ELF-1 (cell line): ENCODE measurements at places on chromosomes 5 and 9.

GRCh38 chr5:15693933-15694332 is 194.0 kb downstream of the FBXL7 start:
- peak; percentile 38 for DNase-seq

DNA sequence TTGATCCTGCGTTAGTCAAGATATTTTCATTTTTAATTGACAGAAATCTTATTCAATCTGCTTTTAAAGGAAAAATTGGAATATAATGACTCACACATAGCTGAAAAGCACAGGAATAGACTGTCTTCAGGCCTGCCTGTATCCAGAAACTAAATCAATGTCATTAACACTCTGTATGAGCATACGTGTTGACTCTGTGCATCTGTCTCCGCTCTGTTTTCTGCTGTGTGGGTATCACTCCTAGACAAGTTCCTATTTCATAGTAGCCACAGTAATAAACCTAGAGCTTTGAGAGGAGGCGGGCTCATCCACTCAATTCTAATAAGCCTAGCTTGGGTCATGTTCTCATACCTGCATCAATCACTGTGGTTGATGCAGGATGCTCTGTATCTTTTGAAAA is 267.6 kb downstream of the KCTD16 start:
- DNase-seq, result no peak

DNA sequence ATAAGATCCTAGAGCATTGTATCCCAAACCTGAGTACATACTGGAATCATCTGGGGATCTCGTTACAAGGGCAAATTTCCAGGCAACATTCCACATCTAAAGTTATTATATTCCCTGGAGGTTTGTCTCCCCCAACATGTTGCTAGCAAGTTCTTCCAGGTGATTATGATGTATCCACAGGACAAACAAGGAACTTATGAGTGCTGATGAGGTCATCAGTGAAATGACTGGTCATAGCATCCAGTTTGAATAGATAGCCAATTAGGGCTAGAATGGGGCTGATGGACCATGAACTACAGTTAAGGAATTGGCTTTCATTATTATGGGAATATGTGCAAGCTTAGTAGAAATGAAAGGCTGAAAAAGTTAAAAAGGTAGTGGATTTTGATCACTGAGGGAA is 115.2 kb downstream of the CWC27 start:
- DNase-seq, result no peak

- DNase-seq, result no peak
Observed at GRCh38 chr9:85173967-85174366, 504.4 kb downstream of the NTRK2 start.

GRCh38 chr9:111900858-111901612 is 4.4 kb downstream of the UGCG start:
- DNase-seq, result no peak

GRCh38 chr5:73352649-73353230 is 95.8 kb downstream of the FOXD1 start:
- no peak for DNase-seq

- no peak for DNase-seq
Observed at GRCh38 chr5:37841203-37841602, 1.4 kb upstream of the GDNF start.

DNA sequence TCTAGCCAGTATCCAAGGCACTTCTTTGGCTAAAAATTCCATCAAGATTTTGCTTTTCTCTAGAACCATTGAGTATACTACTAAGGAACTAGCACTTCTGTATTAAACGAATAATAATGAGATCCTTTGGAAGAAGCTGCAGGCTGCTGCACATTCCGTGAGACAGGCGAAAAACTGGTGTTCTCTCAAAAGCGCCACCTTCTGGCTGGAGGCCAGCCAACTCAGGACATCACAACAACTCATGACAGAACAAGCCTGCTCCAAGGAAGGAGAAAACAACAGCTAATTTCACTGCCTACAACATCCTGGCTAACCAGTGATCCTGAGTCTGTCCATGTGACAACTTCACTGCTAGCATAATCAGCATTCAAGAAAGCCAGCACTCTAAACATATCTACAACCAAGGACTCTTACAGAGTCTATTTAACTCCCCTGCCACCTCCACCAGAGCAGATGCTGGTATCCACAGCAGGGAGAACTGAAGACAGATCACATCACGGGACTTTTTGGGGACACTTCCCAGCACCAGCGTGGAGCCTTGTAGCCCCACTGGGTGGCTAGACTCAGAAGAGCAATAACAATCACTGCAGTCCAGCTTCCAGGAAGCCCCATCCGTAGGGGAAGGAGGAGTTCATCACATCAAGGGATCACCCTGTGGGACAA is 150.5 kb downstream of the YTHDC2 start:
- peak; percentile 75 for DNase-seq

- no peak for DNase-seq
Observed at GRCh38 chr5:178203670-178204181, 607 bp upstream of the HNRNPAB start.

DNA sequence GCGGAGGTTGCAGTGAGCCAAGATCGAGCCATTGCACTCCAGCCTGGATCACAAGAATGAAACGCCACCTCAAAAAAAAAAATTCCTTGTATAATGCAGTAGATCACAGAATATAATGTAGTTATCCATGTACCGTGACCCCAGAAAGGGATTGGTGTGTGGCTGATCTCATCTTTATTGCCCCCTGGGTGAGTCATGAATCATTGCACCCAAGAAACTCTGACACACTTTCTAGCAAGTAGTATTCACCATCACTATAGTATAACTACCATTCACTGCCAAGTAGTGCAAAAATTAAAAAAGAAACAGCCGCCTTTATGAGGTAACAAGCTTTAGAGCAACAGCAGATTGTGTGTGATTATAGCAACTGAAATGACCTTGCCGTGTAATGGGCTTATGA is 23.7 kb upstream of the ANKH start:
- no peak for DNase-seq

GRCh38 chr5:35073160-35073559 is 25.4 kb upstream of the AGXT2 start:
- DNase-seq, result no peak

DNA sequence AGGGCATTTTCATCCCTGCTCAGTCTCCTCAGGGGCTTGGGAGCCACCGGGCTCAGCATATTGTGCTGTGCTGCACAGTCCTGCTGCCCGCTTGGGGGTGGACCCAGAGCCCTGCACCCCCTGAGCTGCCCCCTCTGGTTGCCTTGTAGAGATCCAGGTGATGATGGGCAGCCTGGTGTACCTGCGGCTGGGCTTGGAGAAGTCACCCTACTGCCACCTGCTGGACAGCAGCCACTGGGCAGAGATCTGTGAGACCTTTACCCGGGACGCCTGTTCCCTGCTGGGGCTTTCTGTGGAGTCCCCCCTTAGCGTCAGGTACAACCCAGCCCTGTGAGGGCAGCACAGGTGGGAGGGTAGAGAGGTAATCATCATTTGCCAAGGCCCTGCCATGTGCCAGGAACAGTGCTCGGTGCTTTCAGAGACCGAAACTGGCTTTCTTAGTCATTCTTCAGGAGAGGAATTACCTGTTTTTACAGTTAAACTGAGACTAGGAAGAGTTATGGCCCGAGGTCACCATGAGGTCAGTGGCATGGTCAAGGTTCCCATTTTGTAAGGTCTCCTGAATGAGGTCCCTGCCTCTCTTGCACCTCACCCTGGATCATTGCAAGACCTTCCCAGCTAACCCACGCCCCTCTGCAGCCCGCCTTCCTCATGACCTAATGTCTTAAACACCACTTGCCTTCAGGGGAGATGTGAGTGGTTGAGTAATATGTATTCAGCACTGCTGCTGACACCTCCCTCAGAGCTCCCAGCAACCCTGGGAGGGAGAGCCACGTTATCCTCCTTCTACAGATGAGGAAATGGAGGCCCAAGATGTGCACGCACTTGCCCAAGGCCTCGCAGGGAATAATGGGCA is 7.5 kb downstream of the NHP2 start:
- DNase-seq, result peak; percentile 90

- DNase-seq, result no peak
Observed at GRCh38 chr5:31225118-31225517, 31.6 kb downstream of the CDH6 start.

DNA sequence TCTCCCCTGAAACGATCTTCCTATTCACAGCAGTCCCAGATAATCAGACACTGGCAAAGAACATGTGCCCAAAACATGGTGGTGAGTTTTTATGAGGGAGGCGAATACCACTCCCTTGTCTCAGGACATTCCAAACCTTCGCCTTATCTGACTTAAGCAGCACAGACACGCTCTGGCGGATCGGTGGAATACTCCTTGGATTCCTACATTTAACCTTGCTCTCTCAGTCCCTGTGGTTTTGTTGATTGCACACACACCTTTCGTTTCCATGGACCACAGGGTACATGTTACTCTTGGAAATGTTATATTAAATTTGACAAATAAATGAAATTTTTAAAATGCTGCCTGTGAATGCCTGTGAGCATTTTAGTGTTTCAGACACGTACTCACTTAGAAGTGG is 87.8 kb upstream of the CPEB4 start:
- DNase-seq, result peak; percentile 50

DNA sequence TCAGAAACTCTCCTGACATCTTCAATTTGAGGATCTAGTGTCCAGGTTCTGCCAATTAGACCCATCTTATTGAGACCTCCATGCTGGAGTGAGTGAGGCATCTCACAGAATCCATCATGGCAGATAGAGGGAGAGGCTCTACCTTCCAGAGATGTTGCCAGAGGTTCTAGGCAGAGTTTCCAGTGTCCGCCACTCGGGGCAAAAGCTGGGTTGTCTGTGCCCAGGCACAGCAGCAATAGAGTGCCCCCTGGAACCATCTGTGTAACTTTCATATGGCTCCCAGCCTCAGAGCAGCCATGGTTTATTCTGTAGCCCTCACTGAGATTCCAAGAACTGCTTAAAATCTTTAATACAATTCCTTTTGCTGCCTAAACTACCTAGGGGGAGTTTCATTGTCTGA is 16.6 kb upstream of the CCDC112 start:
- no peak for DNase-seq

- DNase-seq, result no peak
Observed at GRCh38 chr5:61322738-61323725, 9.0 kb upstream of the ZSWIM6 start.

GRCh38 chr5:5533927-5534326 is 111.5 kb downstream of the ICE1 start:
- DNase-seq, result no peak

DNA sequence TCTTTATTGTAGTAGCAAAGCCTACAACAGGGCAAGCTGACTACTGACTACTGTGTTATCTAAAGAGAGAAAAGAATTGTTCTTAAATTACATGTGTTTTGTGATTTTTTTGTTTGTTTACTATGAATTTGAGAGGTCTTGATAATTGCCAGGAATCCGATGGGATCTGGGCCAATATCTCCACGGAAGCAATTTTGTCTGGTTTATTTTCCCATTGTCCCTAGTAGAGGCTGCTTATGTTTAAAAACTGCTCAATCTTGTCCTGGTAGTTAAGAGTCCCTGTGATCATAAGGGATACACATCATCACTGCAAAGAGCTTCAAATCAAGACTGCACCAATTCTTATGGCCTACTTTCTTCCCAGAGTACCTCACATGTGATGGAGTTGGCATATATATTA is 94.4 kb downstream of the GLDC start:
- no peak for DNase-seq

DNA sequence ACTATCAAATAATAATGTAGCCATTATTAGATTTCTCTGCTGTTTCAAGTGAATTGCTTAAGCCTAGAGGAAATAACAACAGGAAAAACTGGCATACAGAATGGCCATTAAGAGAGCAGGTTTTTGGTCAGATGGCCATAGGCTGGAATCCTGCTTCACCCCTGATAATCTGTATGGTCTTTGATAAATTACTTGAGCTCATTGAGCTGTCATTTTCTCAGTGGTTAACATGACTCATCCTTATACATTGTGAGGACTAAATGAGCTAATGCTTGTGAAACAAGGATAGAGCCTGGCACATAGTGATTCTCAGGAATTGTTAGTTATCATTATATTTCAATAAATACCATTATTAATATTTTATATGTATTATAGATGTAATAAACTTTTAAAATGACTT is 516.5 kb downstream of the KIF4B start:
- no peak for DNase-seq

DNA sequence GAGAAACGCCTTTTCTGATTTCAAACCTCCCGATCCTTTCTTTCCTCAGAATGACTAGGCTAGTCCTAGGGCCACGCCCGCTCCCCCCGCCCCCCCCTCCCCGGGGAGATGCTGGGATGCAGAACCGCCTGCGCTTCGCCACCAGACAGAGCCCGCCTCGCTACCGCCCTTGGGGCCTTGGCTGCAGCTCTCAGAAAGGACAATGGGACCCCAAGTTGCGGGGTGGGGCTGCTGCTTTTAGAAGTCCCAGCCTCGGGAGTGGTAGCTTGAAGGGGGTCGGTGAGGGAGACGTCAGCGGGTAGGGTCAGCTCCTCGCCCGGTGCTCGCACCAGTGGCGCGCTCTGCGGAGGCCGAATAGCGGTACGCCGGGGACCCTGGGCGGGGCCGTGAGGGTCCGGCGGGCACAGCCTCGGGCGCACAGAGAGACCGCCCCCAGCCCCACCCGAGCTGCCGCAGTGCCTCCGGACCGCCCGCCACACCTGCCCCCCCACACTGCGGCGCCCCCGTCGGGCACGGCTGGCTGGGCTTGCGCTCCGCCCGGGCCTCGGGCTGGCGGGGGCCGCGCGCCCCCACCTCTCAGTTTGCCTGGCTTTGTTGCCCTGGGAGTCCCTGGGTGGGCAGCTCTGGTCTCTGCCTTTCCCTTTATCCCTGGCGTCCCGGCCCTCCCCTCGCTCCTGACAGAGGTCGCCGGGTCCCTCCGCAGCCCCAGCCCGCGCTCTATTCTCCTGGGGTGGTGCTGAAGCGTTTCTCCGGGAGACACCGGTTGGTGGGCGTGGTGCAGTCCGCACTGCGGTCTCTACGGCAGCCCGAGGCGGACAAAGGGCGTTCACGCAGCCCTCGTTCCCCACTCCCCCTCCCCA is 1.2 kb downstream of the MAP1B start:
- DNase-seq, result peak; percentile 87

GRCh38 chr5:102523541-102524175 is 24.9 kb upstream of the SLCO6A1 start:
- no peak for DNase-seq

- no peak for DNase-seq
Observed at GRCh38 chr5:922436-923280, 30.0 kb downstream of the TRIP13 start.

- DNase-seq, result peak; percentile 49
Observed at GRCh38 chr5:90473396-90474234, 956 bp downstream of the MBLAC2 start.

DNA sequence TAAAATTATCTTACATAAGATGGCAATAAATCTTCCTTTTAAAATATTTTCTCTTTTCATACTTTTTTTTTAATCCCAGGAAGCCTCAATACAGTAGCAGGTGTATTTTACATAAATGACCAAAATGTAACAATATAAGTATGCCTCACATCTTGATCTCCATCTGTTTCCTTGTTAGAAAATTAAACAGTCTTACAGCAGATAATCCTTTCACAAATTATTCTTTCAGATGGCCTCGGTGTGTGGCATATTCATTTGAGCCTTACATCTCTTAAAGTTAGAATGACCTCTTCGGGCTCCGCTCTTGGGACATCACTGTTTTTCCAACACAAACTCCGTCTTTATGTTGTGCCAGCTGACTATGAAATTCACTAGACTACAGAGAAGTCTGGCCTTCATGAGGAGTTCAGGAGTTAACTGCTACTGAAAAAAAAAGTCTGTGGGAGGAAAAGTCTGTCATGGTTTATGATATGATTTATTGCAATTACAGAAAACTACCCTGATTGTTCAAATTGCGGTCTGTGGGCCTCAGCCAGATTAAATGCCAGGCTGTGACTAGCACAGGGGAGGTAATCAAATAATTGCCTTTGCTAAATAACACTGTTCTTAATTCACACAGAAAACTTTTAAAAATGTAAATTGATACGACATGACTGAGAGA is 292.9 kb upstream of the PUM3 start:
- DNase-seq, result no peak

- peak; percentile 28 for DNase-seq
Observed at GRCh38 chr9:37371565-37372464, 50.7 kb upstream of the GRHPR start.
